Stimulated activated CD8-positive, alpha-beta memory T cell treated with anti-CD3 and anti-CD28 coated beads, Interleukin-7, amount 100 ng/mL, for 4 hours (primary cell): ENCODE measurements at places on chromosomes 7 and 10.
A peak's percentile ranks its signal among the peaks of the same experiment; 100 is the strongest.

DNA sequence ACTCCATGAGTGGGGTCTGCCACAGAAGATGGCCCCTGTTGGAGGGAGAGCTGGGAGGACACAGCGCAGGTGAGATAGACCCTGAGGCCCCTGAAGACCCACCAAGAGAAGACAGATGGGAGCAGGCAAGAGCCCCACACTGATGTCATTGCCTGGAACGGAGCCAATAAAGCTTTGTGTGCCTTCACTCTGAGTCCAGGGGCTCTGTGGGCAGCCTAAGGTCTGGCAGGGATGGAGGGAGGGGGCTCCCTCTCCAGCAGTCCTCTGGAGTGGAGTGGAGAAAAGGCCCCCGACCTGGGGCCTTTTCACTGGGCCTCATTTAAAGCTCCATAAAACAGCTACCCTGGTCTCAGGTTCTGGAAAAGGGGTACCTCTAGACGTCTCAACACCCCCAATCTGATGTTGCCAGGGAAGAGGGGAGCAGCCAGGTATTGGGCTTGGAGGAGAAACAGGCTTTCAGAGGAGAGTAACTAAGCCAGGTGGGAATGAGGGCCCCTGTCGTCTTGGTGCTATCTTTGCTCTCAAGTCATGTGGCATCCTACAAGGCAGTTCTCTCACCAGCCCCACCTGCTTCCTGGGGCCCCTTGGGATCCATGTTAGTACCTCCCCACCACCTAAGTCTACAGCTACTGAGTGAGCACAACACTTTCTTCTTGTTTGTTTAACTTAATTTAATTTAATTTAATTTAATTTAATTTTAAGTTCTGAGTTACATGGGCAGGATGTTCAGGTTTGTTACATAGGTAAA, 1.4 kb downstream of the C10orf62 start:
- DNase-seq = no peak

DNA sequence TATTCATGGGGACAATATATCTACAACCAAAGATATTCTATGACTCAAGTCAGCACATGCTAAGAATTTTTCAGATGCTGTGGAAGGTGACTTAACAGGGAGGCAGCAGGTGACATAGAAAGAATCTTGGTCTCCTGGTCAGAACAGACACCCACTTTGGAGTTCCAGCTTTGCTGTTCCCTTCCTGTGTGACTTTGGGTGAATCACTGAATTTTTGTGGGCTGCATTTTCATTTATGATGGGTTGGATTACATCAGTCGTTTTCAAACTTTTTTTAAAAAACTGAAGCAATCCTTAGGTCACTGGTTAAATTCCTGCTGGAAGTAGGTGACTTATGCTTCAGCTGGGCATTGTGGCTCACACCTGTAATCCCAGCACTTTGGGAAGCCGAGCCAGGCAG, 24.9 kb downstream of the RGR start:
- no peak for DNase-seq

- no peak for DNase-seq
Measured at GRCh38 chr7:139183878-139184338, 47.1 kb upstream of the UBN2 start.

DNA sequence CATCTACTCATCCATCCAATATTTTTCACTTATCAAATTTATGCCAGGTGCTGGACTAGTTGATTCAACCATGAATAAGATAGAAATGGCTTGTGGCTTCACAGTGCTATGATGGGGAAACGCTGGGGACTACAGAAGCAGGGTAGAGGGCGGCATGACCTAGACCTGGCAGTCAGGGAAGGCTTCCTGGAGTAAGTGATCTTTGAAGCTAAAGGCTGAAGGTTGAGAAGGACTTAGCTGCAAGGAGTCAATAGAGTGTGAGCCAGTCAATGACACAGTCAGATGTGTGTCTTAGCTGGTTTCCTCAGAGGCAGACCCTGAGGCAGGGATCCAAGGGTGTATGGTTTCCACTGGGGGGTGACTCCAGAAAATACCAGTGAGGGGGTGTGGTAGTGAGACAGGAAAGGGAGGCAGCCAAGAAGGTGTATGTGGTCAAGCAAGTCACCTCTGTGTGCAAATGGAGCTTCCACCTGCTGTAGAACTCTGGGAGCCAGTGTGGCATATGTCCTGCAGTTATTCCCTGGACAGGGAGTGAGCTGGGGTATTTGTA, 10.3 kb downstream of the PRF1 start:
- DNase-seq = no peak

DNA sequence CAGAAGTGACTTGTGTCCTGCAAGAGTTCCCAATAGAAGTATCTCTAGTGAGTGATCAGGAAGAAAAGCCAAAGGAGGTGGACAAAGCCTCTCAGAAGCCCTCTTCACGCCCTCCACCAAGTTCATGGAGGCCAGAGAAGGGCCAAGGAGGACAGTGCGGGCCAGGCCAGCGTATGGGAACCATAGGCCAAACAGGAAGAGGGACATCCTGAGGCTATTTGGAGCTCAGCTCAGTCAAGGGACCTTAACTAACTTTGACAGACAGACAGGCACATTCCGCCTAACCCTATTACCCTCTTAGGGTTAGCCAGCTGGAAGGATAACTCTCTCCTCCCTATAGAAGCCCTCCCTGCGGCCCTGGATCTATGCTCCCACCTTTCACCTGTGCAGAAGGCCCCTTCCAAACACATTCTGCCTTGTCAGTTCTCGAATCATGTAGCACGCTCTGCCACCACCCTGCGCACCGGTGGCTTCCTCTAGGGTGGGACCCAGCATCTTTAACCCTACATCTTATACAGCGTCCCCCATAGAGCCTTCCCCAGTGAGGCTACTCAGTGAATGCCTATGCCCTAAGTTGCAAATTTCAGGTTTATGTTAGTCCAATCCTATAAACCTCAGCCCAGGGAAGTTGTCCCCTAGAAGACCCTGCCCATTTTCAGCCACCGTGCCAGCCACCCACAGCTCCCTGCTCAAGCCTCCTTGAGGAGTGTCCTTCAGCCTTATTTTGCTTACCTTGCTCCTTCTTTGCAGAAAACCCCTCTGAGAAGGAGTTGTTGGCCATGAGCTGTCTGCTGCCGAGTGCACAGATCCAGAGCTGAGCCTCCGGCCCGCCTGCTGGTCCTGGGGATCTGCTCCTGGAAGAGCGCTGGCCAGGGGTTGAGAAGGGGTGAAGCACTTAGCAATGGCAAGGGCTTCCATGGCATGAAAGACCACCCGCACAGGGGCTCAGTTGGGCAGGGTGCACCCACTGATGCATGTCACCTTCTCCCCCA, 36.9 kb downstream of the FRMPD2 start:
- DNase-seq = no peak

GRCh38 chr10:58894929-58895328, 281.5 kb upstream of the PHYHIPL start:
- no peak for DNase-seq

DNA sequence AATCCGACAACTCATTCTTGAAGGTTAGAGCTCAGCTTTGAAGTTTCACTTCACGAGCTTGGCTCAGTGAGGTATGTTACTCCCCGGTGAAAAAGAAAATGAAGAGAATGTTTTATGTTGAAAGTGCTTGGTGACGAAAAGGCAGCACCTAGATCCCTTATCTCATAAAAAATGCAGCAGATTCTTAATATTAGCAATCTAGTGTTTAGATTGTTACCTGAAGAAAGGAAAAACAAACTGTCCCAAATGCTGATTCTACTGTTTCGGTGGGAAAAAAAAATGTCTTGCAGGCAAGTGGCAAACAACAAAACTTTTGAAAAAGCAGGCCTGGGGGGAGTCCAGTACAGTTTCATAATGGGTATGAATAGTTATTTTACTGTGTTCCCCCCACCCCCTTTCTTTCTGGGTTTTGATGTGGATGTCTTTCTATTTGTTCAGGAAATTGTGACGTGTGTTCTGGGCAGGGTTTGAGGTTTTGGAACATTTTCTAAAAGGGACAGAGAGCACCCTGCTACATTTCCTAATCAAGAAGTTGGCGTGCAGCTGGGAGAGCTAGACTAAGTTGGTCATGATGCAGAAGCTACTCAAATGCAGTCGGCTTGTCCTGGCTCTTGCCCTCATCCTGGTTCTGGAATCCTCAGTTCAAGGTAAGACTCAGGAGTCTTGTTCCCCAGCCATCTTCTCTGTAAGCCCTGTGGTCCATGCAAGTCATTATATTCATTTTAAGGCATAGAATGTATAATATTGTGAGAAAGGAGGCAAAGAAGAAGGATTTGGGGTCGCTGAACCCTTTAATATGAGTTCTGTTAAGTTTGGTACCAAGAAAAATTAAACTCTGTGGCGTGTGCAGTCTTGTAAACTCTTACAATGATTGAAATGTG, at the start of gene SRGN:
SRGN (plus strand) TSS at position 514 of the 881 bp plus-strand sequence; CDS start at position 569, 55 bp downstream.
- DNase-seq = peak; percentile 75
